ENCODE measurements at places on chromosomes 5 and 9. TPM values are rescaled to one million over a fixed set of nuclear protein-coding genes. Genes with fewer than 3 reads are reported as not detected.
A peak's percentile ranks its signal among the peaks of the same experiment; 100 is the strongest.

IL5 gene
- polyA plus RNA-seq = not detected

PCDHA1 gene
- polyA plus RNA-seq = not detected

PTGER4 gene
- 2.6 TPM for polyA plus RNA-seq

KYAT1 gene
- polyA plus RNA-seq = 10.9 TPM

PCYOX1L gene
- polyA plus RNA-seq = 4.5 TPM

RPP25L gene
- 34.3 TPM for polyA plus RNA-seq

NDFIP1 gene
- polyA plus RNA-seq = 25.2 TPM

GRCh38 chr5:124079062-124079461, 567.1 kb downstream of the CSNK1G3 start:
- DNase-seq = no peak

DNA sequence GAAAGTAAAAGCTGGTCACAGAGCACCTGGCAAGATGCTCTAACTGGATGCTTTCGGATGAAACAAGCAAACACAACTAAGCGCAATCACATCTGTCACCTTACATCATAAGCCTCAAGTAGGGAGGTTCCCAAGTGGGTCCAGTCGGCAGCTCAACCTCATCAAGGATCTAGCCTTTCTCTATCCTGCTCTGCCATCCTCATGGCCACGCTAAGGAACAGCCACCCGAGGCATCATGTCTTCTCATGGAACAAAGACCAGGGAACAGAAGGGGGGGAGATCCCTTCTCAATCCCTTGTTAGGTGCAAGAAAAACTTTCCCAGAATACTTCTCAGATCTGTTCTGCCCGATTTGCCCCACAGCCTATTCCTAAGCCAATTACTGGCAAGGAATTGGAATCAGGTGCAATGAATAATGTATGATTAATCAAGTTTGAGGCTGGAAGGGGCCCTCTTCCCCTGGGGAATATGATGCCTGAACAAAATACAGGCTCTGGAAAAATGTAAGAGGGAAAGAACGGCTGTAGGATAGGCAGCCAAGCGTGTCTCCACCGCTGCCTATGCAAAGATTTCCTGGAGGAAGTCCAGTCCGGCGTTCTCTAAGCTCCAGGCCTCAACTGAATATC, 1.3 kb upstream of the HABP4 start:
- DNase-seq = no peak

DNA sequence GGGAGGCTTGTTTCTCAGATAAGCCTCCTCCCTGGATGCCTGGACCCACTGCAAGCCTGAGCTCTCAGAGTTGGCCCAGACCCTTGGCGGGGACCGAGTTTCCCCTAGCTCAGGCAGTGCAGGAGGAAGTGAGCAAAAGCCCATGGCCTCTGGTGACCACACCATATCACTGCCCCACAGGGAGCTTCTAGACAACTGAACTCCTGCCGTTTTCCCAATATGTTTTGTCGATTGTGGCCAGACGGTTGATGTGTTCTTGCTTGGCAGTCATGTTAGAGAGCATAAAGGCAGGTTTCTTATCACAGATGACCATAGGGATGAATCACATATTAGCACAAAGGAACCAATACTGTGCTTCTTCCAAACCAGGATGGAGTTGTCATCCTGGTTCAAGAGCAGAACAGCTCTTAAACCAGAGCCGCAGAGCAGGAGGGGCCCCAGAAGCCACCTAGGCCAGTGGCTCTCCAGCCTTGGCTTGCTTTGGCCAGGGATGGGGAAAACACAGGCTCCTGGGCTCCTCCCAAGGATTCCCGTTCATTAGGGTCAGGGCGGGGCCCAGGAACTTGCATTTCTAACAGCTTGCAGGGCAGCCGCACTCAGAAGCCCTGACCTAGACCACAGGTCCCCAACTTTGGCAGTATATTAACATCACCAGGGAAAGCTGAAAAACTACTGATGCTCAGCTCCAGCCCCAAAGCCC, 113.1 kb upstream of the TBC1D2 start:
- no peak for DNase-seq

- no peak for DNase-seq
These were observed 23.2 kb downstream of the PTPN3 start for GRCh38 chr9:109474944-109475343.

DNA sequence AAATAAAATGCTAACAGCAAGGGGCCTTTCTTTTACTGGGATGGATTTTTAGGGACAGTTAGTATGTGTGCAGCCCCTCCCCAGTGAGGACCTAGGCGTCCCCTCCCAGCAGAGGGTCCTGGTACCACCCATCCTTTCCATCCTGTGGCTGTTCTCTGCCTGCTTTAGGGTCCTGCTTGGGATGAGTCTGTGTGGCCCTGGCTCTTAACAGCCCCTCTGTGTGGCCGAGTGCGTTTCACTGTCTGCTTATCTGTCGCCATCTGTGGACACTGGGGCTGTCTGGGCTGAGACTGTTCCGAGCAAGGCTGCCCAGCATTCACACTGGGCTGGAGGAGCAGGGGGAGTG, 17.0 kb downstream of the WNK2 start:
- no peak for DNase-seq

DNA sequence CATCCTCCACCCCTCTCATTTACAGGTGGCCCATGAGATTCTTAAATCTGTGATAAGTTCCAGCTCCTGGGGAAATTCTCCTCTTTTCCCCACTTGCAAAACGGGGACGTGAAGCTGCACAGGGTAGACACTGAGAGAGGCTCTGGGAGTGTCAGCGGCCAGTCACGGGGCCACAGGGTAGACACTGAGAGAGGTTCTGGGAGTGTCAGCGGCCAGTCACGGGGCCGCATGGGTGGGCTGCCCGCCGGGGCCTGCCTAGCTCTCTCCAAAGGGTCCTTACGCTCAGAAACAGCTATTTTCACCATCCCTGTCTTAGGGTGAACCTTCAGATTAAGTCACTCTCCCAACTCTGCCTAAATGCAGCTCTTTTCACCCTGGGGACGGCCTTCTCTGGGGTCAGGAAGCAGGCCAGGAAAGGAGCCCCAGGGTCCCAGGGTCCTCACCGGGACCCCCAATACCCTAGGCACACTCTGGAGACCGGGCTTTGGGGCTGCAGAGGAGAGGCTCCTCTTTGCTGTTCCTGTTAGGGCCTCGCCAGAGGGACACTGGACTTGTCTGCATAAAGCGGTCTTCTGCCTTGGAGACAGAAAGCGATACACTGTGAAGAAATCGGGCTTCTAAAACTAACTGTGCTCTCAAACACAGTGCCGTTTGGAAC, 1.5 kb downstream of the FAM78A start:
- DNase-seq = peak; percentile 72

GRCh38 chr5:57601996-57602395, 119.4 kb upstream of the ACTBL2 start:
- DNase-seq = no peak

DNA sequence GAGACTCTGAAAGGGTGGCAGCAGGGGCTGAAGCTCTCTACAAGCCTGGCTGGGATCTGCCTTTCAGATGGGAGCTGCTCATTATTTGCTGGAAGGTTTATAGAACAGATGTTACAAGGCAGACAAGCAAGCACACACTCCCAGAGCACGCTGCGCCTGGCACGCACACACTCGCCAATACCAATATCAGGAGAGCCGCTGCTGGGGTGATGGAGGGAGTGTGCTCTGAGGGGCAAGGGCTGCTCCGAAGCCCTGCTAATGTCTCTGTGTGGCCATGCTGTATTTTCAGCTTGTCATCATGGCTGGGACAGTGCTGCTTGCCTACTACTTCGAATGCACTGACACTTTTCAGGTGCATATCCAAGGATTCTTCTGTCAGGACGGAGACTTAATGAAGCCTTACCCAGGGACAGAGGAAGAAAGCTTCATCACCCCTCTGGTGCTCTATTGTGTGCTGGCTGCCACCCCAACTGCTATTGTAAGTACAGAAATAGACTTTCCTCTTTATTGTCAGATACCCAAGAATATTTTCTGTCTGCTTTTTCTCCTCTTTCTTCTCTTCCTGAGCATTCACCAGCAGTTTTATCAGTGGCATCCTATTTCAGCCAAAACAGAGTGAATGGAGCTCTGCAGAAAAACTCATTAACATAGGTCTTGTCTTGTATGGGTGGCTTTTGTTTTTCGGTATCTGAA, 115.1 kb downstream of the BAAT start:
- no peak for DNase-seq

DNA sequence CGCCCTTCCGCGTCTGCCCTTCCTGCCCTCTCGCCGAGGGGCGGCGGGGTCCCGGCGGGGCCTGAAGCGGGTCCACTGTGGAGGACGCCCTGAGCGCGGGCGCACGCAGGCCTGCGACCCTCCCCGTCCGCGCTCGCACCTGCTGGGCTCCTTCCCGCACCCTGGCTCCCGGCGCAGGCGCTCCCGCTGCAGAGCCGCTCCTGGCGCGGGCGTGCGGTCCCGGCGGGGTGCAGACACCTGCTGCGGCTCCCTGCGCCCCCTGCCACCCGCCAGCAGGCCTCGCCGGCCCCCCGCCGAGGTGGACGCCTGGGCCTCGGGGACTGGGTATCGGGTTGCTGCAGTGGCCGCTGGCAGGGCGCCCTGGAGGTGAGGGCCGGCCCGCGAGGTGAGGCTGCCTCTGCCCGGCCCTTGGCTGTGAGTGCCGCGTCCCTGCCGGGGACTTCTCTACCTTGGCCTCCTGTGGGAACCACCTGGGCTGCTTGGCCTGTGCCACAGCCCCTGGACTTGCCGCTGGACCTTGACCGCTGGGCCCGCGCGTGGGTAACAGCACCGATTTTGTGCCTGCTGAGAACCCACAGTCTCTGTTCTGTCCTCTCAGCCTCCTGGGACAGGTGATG, 627 bp downstream of the ARRDC1 start:
- DNase-seq = no peak

DNA sequence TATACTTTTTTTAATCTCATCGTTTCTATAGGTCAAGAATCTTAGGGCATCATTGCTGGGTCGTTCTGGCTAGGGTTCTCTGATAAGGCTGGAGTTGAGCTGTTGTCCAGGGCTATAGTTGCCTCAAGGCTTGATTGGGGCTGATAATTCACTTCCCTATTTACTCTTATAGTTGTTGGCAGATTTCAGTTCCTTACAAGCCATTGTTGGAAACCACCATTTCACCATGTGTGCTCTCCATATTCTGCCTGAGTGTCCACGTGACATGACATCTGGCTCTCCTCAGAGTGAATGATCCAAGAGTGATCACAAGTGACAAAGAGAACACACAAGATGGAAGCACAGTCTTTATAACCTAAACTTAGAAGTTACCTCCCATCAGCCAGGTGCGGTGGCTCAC, 852.2 kb downstream of the EFNA5 start:
- no peak for DNase-seq

GRCh38 chr5:55231919-55232270, 1.5 kb downstream of the CCNO start:
- no peak for DNase-seq

DNA sequence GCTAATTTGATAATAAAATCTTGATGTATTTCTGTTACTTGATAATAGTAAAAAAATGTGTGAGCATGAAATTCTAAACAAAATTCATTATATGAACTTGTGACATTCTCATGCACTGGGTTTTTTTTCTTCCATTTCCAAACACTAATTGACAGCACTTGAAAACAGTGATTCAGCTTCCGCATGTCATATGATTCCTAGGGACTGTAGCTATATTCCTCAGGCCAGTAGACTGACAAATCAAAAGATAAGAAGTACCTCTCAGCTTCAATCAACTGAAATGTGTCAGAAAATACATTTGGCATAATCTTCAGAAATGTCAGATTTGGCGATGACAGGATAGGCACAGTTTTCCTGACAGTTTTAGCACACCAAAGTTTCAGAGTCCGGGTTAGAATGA, 52.5 kb downstream of the EFNA5 start:
- DNase-seq = no peak

- DNase-seq = no peak
These were observed 193.1 kb upstream of the PTGER4 start for GRCh38 chr5:40486437-40487275.

DNA sequence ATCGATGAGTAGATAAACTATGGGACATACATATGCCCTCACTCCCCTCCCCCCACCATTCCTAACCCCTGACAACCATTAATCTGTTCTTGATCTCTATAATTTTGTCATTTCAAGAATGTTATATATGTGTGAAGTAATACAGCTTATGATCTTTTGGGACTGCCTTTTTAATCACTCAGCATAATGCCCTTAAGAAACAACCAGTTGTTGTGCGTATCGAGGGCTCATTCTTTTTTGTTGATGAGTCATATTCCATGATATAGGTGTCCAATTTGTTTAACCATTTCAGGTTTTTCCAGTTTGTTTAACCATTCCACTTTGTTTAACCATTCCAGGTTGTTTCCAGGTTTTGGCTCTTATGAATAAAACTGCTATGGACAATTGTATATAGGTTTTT, 75.6 kb downstream of the ARHGEF28 start:
- DNase-seq = no peak

DNA sequence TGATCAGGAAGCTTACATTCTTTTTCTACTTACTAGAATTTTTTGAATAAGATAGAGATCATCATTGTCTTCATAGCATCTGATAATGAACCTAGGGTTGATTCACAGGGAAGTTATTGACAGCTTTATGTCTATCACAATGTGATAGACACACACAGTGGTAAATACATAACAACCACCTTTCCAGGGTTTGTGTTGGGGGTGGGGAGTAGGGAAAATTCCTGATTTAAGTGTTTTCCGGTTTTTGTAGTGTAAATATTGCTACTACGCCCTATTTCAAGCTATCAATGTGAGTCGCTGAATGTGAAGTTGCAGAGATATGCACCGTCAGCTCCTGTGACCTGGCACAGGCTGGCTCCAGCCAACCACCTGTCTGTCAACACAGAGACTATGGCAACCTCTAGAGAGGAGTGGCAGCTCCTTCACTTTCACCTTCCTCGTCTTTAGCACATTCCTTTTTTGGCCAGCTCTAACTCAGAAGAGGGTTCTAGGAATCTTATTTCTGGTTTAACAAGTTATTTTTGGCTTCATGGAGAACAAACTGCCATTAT, 224.9 kb downstream of the MAT2B start:
- no peak for DNase-seq

- no peak for DNase-seq
These were observed 41.9 kb downstream of the LIX1 start for GRCh38 chr5:97100476-97100875.

GRCh38 chr5:81234299-81234698, 1.2 kb downstream of the CKMT2 start:
- DNase-seq = peak; percentile 23

DNA sequence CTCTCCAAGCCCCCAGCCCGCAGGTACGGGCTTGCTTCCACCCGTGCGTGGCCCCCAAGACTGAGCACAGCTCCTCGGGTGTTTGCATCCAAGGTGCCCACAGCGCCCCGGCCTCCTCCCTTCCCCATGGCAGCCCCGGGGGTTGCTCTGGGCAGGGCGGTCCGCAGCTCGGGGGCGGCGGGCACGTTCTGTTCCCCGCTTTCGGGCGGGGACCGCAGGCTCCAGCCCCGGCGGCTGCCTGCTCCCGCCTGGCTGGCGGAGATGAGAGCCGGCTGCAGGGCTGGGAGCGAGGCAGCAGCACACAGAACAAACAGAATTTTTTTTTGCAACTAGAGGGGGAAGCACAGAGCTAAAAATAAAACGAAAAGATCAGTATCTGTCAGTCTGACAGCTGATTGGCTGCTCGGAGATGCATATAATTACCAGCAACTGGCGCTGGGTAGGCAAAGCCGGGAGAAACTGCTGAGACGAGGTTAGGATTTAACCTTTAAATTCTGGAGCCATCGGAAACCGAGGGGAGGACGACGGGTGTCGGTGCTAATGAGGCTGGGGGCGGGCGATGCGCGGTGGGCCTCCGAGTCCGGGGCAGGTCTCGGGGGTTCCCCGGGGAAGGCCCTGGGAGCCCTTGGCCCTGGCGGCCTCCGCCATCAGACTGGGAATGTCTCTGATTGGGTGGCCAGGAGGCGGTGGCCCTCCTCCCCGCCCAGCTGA, 142.7 kb upstream of the IER5L start:
- peak; percentile 74 for DNase-seq

- DNase-seq = no peak
These were observed 7.2 kb downstream of the TOR1A start for GRCh38 chr9:129816501-129817435.

- DNase-seq = no peak
These were observed 43.7 kb downstream of the TEX10 start for GRCh38 chr9:100308965-100309564.
